Neural progenitor cell (in vitro differentiated cells): ENCODE measurements at places on chromosomes 4 and X. TPM values are rescaled to one million over a fixed set of nuclear protein-coding genes. Genes with fewer than 3 reads are reported as not detected.

NXF2 gene
- 0.12 and 0.22 TPM in 2 replicates for total RNA-seq

GRCh38 chr4:73612032-73612431, 8.2 kb downstream of the RASSF6 start:
- no peak for DNase-seq

- no peak for DNase-seq
These were observed 9.9 kb upstream of the CCNQ start for GRCh38 chrX:153608806-153609205.

DNA sequence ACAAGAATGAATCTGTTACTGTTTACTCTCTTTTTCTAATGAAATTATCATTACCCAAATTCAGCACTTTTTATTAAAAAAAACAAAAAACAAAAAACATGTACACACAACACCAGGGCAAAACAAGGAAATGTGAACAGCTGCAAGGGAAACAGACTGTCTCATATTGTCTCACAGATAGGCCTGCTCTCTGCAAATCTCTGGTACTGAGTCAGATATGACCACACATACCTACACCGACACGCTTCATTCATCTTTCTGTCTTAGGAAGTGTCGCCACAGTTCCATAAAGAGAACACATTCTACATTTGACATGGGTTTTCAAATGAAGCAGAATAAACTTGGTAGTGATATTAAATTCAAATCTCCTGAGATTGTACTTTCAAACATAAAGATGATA, 92.2 kb upstream of the GPR34 start:
- no peak for DNase-seq

DNA sequence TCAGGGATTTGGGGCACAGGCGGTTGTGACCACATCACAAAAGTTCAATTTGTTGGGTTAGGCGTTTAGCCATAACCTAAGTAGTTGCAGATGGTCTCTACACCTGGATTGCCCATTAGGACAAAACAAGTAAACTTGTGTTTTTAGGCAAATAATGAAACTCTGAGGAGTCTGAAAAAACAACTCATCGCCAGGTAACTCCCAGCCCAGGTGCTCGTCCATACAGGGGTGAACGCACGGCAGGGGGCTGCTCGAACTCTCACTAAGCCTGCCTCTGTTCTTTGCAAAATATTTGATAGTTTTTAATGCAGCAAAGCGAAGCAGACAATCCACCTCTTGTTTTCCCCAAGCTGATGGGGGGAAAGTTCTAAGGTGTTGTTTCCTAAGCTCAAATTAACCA, 559 bp upstream of the RHOH start:
- DNase-seq: no peak

DNA sequence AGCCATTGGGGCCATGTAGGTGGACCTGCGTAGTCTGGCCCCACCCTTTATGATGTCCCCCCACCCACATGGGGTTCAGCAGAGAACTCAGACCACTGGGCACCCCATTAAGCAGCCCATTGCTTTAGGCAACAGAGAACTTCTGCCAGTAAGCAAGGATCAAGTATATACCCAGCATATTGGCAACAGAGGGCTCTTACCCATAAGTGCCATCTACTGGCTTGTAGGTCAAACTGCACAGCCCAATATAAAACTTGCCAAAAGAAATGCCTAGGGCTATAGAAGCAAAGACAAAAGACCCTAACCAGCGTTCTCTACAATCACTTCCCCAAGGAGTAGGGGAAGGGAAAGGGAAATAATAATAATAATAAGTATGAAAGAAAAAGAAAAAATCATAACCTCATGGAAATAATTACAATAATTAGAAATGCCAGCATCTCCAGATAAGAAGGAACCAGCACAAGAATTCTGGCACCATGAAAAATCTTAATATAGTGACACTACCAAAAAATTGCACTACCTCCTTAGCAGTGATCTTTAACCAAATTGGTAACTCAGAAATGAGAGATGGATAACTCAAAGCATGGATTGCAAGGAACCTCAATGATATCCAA, 1090.7 kb downstream of the FAT4 start:
- DNase-seq: peak; percentile 47

- no peak for DNase-seq
These were observed 550.7 kb downstream of the ADGRL3 start for GRCh38 chr4:61750810-61751209.

DNA sequence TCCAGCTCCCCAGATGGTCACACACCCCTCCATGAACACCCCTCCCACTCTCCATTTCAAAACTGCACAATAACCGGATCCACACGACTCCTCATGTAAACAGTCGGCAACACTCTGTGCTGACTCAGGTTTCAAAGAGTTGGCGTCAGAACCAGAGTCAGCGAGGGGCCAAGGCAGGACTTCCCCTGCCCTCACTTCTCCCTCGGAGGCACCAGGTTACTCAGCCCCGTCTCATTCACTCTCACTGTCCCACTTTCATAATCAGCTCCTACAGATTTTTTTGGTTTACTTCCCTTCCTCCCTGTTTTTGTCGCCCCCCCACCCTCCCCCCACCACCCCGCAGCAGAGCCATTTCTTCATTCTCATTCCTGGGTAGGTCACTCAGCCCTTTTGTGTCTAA, 2.7 kb upstream of the TIMP1 start:
- DNase-seq: no peak

DNA sequence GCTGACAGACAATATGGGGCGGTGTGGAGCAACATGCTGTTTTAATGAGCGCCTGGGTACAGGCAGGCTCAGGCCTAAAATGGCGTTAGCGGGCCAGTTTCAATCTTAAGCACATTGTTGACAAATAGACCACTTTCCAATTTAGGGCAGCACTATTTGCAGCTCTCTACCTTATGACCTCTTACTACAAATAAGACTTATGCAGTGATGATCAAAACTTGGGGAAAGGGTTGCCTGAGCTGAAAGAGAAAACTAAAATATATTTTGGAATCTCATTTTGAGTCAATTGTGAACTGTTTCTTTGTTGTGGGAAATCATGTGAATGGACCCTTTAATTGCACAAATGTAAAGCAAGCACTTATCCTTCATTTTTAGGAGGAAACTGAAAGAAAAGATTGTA, 25.5 kb upstream of the GPAT3 start:
- DNase-seq: no peak

- no peak for DNase-seq
These were observed 115.1 kb downstream of the RBM47 start for GRCh38 chr4:40514497-40514951.

DNA sequence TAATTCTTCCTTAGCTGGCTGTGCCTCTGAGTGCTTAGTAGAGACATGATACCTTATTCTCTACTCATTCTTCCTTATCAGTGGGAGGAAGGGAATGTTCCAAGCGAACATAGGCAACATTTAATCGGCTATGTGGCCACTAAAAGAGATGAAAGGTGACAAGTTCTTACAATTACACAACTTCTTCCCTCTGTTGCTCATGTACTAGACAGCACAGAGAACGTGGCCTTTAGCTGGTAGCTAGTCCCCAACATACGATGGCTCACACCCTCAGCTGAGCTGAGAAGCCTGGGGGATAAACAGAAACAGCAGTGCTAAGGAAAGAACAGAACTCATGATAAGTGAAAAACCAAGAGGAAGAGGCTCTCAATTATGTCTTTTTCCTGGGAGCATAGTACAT, 52.2 kb downstream of the APOO start:
- no peak for DNase-seq

EDNRA gene
- 2.9 and 3.4 TPM in 2 replicates for total RNA-seq
